GM18507 (cell line): ENCODE measurements at places on chromosomes 3 and 15.

GRCh38 chr15:78399091-78399490 is 38.9 kb upstream of the IREB2 start:
- DNase-seq, result no peak

- no peak for DNase-seq
Measured at GRCh38 chr15:52362497-52362896, 66.9 kb upstream of the MYO5C start.

- no peak for DNase-seq
Measured at GRCh38 chr3:10532939-10533736, 27.8 kb upstream of the ATP2B2 start.

DNA sequence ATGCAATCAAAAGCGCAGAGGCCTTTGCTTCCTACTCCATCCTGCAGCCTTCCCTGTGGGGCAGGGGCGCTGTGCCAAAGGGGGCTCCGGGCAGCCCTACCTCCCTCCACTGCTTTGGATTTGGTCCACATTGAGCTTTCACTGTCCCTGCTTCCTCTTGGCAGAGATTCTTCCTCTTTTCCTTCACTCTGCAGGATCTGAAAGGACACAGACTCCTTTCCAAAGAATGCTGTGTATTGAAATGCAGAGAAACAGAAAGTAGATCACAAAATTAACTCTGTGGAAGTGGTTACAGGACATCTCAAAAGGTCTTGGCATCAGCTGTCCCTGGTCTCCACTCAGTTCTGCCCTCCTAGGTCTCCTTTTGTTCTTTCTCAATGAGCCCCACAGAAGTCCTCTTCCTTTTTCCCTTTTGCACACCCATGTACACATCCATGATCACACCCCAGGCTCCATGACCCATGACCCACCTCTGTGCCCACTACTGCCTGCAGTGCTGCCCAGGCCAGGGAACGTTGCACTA is 64.1 kb downstream of the CCR1 start:
- DNase-seq, result no peak

- DNase-seq, result no peak
Measured at GRCh38 chr15:39580485-39581241, at the start of gene THBS1. TSS of gene THBS1 (plus strand) at chr15:39581079. CDS start at chr15:39581858, 779 bp downstream.
